ENCODE measurements at places on chromosomes 3 and 15.

- no peak for DNase-seq
These were observed 562.0 kb downstream of the ROBO2 start for GRCh38 chr3:77601823-77602415.

- DNase-seq: peak; percentile 55
These were observed 24.9 kb downstream of the VPS13C start for GRCh38 chr15:62035256-62035924.

GRCh38 chr3:10339376-10339955 lies 18.6 kb upstream of the SEC13 start:
- DNase-seq: no peak

- DNase-seq: no peak
These were observed 377.2 kb downstream of the RAP2B start for GRCh38 chr3:153539263-153539662.

GRCh38 chr3:172543884-172544283 lies 20.7 kb upstream of the TNFSF10 start:
- no peak for DNase-seq

DNA sequence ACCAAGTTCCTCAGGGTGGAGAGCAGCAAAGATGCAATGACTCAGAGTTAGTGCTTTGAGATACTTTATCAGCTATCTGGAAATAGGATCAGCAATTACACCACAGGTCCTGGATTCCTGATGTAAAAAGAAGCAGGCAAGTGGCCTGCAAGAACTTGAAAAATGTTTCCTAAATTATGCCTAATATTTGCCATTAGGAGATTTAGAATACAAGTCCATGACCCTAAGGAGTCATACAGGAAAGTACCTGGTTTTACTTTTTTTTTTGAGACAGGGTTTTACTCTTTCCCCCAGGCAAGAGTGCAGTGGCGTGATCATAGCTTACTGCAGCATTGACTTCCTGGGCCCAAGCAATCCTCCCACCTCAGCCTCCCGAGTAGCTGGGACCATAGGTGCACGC lies 78.8 kb upstream of the CRBN start:
- DNase-seq: no peak

DNA sequence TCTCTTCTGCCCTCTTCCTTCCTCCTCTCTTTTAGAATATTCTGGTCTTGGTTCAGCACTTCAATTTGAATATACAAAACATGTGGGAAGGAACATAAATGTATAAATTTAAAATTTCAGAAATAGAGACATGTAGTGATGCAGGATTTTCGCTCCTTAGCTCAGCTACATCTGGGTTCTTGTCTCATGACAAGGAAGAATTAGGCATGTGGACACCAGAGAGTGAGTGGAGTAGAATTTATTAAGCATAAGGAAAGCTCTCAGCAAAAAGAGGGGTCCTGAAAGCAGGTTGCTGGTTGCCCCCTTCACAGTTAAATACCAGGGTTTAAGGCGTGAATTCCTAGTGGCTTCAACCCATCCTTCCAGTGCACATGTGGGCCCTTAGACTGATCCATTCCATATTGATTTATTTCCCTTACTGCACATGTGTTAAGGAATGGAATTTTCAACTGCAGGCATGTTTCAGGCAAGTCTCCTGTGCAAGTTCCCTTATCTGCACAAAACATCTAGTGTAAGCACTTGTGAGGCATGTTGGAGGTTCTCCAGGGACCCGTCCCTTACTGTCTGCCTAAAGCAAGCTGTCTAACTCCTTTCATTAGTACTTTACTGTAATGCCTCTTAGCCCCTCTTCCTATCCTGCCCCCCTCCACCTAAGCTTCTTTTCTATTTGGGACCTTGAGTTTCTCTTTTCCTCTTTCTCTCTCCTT lies 133.2 kb upstream of the STRIT1 start:
- no peak for DNase-seq

GRCh38 chr3:62601238-62602070 lies 228.1 kb upstream of the FEZF2 start:
- DNase-seq: peak; percentile 93

DNA sequence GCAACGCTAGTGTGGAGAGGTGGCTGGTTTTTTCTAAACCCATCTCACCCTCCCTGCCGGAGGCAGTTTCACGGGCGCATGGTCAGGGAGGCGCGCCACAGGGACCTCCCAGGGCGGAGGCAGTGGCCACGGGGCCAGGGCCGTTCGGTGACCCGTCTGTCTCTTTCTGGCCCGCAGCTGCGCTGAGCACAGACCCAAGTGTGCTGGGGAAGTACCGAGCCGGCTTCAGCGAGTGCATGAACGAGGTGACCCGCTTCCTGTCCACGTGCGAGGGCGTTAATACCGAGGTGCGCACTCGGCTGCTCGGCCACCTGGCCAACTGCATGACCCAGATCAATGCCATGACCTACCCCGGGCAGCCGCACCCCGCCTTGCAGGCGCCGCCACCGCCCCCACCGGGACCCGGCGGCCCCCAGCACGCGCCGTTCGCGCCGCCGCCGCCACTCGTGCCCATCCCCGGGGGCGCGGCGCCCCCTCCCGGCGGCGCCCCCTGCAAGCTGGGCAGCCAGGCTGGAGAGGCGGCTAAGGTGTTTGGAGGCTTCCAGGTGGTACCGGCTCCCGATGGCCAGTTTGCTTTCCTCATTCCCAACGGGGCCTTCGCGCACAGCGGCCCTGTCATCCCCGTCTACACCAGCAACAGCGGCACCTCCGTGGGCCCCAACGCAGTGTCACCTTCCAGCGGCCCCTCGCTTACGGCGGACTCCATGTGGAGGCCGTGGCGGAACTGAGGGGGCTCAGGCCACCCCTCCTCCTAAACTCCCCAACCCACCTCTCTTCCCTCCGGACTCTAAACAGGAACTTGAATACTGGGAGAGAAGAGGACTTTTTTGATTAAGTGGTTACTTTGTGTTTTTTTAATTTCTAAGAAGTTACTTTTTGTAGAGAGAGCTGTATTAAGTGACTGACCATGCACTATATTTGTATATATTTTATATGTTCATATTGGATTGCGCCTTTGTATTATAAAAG lies 1.8 kb downstream of the HES1 start:
- peak; percentile 51 for DNase-seq

GRCh38 chr3:130299531-130299930 lies 45.9 kb upstream of the COL6A5 start:
- no peak for DNase-seq

DNA sequence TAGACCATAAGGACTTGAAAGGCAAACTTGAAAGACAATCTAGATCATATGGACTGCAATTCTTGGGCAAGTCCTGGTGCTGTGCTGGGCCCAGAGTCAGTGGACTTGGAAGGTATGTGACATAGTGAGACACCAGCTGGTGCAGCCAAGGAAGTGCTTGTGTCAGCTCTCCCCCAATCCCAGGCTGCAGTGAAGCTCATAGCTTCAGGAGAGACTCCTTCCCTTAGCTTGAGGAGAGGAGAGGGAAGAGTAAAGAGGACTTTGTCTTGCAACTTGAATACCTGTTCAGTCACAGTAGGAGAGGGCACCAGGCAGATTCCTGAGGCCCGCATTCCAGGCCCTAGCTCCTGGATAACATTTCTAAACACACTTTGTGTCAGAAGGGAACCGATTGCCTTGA lies 127.4 kb upstream of the ZPLD1 start:
- no peak for DNase-seq

DNA sequence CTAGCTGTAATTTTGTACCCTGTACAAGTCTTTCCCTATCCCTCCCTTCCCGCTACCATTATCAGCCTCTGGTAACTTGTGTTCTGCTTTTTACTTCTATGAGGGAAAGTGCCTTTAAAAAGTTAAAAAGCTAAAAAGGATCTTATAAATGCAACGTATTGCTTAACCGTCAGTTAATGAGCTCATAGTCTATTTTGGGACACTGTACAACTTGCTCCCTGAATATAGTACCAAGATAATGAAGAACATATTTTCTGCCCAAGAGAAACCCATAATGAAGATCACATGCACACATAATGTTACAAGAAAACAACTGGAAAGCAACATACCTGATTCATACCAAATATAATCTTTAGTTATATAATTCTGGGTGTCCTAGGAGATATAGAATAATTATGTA lies 22.6 kb downstream of the ZIC1 start:
- no peak for DNase-seq

DNA sequence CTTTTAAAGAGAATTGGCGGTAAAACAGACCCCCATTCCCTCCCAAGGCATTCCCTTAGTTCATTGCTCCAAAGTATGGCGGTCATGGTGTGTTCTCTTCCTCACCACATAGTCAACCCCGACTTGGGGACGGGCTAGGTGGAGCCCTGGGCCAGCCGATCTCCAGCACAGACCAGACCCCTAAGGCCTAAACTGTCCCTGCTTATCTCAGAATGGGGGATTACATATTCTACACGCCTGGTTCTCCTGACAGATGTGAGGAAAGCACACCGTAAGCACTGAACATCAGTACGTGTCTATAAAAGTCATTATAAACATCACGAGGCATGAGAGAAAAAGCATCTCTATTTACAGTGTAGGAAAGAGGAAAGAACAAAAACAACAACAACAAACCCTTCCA lies 244.5 kb upstream of the STT3B start:
- DNase-seq: no peak

DNA sequence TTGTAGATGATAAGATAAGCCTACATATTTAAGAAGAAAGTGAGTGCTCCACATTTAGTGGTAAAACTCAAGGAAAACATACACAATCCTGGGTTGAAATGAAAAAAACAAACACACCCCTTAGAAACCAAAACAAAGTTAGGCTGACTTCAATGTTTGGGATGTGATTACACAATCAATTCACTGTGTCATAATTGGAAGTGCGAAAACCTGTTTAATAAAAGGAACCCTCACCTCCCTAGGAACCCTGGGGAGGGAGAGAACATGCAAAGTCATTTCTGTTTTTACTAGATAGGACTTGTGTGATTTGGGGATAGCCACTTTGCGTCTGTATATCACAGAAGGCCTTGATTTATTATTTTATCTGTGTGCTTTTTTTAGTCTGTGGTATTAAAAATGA lies 275.0 kb downstream of the NFKBIZ start:
- DNase-seq: peak; percentile 96

GRCh38 chr15:88493844-88494243 lies 26.3 kb downstream of the MRPS11 start:
- DNase-seq: no peak

- no peak for DNase-seq
These were observed 9.8 kb upstream of the EPHB3 start for GRCh38 chr3:184551614-184552256.

- DNase-seq: no peak
These were observed 70.0 kb downstream of the PGPEP1L start for GRCh38 chr15:98937413-98938104.

- peak; percentile 15 for DNase-seq
These were observed 329.7 kb upstream of the KCNMB2 start for GRCh38 chr3:178206521-178206920.

GRCh38 chr3:12046406-12046805 lies 42.2 kb downstream of the SYN2 start:
- DNase-seq: peak; percentile 6

DNA sequence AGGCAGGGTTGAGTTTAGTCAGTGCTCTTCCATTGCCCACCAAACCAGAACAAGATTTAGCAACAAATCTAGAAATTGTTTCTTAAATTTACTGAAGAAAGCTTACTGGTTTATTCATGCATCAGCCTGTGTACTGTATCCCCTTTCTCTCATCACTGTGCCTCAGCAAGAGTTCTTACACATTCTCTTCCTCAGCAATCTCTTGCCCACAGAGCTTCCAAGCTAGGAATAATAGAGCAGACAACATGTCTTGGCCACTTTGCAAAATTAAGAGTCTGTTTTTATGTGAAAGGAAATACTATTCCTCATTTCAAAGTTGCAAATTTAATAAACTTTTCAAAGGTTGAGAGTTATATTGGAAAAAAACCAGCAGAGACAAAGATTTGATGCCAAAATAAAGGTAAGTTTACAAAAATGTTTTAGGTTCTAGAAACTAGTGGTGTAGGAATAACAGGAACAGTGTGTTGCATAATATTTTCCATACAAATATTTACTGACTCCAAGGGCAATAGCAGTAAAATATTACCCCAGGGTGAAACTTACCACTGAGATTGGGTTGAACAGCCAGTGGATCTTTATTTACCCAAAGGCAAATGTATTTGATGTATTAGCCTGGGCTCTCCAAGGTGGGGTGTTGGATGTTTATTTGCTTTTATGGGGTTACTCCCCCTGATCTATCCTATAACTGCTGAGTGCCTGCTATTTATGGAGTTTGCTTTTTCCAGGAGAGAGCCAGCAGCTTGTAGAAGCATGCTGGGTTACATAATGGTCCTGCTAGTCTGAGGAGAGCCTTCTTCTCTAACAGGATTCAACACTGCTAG lies 276.7 kb downstream of the ADAMTSL3 start:
- DNase-seq: peak; percentile 40

- no peak for DNase-seq
These were observed 404.1 kb downstream of the EPHB1 start for GRCh38 chr3:135199137-135199536.

DNA sequence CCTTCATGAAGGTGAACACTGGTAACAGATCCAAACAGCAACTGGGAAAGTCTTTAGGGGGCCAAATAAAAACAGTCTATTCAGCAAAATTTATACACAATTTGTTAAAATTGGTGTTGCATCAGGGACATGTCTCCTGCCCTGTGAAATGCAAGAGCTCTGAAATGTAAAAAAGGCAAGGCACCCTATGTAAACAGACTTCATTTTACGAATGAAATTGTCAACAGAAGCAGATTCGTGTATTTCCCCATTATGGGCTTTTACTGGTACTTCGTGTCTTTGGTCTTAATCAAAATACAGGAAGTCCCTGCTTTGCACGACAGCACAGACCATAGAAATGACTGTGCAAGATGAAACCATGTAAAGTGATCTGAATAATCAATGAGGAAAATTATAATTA lies 127.3 kb upstream of the THBS1 start:
- DNase-seq: no peak

- peak; percentile 44 for DNase-seq
These were observed 298.9 kb downstream of the LRTM1 start for GRCh38 chr3:54628888-54629441.

DNA sequence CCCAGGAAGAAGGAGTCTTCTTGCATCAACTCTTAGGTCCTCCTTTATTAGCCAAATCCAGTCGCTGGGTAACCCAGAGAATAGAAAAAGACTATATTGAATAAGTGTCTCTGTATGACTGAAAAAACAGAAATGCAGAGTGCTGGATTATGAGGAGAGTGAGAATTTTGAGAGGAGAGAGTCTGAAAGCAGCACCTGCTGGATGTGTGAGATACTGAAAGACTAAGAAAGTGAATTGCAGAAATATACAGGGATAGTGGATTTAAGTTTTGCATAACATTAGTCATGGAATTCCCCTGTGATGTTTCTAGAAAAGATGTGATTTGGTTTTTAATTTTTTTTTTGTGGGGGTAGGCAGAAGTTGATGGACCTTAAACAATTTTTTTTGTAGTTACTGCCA lies 296.5 kb downstream of the MECOM start:
- no peak for DNase-seq

DNA sequence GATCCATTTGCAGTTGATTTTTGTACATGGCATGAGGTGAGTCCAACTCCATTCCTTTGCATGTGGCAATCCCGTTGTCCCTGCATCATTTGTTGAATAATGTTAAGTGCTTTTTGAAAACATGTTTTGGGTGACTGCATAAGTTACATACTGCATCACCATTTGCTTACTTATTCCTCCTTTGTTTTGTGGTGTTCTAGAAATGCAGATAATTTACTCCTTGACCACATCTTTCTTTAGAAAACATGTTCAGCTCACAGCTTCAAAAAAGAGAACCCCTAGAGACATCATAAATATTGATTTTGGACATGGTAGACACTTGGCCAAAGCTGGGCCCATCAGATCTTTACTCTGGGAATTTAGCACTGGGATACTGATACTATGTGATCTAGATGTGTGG lies 135.3 kb upstream of the DAZL start:
- DNase-seq: no peak
